ENCODE measurements at places on chromosomes 12 and 14.

GRCh38 chr14:23639891-23640523 is 3.8 kb downstream of the DHRS2 start:
- no peak for DNase-seq

GRCh38 chr14:96098309-96098998 is 59.3 kb downstream of the C14orf132 start:
- no peak for DNase-seq

DNA sequence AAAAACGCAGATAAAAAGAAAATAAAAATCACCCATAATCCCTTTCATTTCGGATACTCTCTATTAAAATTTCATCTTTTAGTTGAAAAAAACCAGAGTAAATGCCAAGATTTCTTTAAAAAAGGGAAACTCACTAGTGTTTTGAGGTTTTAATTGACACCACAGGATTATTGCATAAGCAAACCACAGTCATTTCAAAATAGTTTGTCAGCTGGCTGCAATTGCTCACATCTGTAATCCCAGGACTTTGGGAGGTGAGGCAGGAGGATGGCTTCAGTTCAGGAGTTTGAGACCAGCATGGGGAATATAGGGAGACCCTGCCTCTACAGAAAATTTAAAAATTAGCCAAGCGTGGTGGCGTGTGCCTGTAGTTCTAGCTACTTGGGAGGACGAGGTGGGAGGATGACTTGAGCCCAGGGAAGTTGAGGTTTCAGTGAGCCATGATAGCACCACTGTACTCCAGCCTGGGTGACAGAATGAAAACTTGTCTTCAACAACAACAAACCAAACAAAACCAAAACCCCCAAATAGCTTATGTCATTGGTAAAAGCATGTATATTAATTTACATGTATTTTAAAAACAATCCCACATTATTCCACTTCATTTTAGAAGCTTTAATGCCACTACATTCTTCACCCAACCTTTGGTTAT is 48.8 kb downstream of the SYNE2 start:
- DNase-seq, result no peak

GRCh38 chr12:55250944-55251343 is 6.5 kb downstream of the OR6C74 start:
- DNase-seq, result no peak

DNA sequence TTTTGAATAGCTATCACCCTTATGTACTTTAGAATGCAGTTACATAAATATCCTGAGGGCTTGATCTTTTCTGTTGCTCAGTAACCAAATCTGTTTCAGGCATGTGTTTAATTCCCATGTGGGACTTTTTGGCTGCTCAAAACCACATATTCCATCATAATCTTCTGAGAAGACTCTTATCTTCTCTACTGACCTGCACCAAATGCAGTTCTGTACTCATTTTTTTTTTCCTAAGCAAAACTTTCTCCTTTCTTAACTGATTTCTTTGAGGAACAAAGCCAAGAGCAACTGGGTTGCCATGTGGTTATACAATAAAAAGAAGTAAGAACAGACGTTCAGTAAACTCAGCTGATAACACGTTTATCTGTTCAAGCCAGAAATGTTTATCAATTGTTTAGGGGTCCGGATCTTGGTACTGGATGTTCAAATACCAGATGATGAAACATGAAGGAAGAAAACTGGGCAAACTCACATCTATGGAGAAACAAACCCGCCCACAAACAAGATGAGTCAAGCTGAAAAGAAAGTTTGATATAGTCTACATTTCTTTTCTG is 50.1 kb downstream of the TMEM132C start:
- no peak for DNase-seq

DNA sequence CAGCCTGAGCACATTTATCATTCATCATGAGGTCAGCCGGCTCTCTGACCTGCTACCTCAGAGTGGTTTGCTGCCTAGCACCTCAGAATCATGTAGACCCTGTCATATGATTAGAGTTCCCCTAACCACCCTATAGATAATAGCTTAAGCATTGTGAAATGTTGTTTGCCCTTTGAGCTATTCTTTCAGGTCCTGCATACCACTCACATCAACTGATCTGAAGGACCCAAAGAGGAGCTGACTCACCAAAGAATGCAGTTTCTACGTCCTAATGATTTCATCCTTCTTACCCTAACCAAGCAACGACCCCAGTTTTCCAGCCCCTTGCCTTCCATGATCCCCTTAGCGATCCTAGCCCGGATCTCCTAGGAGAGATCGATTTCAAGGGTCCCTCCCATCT is 527.9 kb downstream of the SOX5 start:
- no peak for DNase-seq

DNA sequence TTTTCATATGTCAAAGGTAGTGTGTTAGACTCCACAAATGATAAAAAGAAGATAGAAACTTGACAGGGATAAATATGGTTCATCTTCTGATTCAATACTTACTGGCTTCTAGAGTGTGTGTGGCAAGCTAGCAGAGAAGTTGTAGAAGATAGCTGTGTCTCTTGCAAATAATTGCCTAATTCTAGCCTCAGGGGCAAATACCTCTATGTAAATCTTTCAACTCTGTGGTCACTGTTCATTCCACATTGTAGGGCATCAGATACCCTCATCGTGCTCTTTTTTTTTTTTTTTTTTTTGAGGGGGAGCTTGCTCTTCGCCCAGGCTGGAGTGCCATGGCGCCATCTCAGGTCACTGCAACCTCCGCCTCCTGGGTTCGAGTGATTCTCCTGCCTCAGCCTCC is 1.7 kb downstream of the OLR1 start:
- no peak for DNase-seq

- peak; percentile 28 for DNase-seq
These were observed 109.4 kb downstream of the ARF6 start for GRCh38 chr14:50001999-50002925.

- peak; percentile 16 for DNase-seq
These were observed 981.4 kb downstream of the BCL11B start for GRCh38 chr14:98290596-98290995.

All from stimulated activated CD4-positive, alpha-beta T cell treated with anti-CD3 and anti-CD28 coated beads, Interleukin-12 subunit alpha, Interleukin-12 subunit beta, amount 100 ng/mL, for 4 hours (primary cell).